ENCODE measurements at places on chromosomes 6 and 20.

DNA sequence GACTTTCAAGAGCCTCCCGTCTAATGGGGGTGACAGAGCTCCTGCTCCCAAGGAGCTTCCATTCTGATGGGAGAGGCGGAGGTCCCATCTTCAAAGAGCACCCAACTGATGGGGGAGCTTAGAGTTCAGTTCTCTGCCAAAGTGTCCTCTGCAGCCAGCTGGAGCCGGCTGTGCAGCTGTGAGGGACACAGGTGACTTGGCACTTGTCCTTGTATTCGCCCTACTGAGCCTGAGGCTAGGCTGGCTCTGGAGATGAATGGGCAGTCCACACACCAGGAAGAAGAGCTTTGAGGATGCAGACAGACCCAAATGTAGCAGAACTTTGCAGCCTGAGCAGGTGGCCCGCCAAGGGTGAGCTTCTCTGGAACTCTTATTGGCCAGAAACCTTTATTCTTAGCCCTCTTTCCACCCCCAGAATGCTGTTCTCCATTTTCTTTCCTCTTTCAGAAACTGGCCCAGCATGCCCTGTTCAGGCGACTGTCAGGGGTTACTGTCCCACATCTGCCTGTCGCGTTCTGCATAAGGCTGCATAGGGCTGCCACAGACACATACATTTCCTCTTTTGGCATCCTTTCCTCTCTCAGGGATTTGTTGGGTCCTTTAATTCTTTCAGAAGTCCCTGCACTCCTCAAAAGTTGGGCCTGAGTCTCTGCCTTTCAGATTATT is 108.7 kb upstream of the LRFN2 start:
- no peak for DNase-seq

DNA sequence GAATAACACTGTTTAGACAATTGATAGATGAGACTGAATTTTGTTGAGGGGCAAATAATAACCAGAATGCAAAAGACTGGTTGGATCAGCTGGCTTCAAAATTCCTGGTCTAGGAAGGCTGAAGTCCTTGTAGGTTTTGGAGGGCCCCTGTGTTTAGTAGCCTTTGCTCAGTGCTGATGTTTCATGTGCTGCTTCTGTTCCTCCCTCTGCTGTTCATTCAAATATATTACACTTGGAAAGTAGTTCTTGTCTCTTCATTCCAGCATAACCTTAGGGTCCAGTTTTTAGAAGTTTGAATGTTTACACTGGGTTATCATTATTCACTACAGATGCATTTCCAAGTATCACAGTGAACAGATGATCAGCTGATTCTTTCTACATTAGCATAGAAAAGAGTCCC is 72.5 kb downstream of the FLRT3 start:
- DNase-seq, result no peak

- DNase-seq, result peak; percentile 68
These were observed 19.2 kb downstream of the MRPS18A start for GRCh38 chr6:43668151-43669028.

DNA sequence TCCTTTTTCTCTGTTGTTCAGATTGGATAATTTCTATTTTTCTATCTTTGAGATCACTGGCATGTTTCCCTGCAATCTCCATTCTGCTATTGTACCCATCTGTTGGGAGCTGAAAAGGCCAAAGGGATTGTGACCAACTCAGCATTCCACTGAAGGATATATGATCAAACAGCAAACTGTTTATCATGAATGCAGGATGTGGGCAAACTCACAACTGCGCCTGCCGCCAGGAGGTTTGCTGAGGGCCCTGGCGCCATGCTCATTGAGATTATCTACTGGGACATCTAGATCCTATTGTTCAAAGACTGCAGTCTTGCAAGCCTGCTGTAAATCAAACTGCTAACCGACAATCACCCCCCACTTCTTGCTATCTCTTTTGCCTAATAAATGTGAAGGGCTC is 3.8 kb upstream of the FKBP1A start:
- no peak for DNase-seq

DNA sequence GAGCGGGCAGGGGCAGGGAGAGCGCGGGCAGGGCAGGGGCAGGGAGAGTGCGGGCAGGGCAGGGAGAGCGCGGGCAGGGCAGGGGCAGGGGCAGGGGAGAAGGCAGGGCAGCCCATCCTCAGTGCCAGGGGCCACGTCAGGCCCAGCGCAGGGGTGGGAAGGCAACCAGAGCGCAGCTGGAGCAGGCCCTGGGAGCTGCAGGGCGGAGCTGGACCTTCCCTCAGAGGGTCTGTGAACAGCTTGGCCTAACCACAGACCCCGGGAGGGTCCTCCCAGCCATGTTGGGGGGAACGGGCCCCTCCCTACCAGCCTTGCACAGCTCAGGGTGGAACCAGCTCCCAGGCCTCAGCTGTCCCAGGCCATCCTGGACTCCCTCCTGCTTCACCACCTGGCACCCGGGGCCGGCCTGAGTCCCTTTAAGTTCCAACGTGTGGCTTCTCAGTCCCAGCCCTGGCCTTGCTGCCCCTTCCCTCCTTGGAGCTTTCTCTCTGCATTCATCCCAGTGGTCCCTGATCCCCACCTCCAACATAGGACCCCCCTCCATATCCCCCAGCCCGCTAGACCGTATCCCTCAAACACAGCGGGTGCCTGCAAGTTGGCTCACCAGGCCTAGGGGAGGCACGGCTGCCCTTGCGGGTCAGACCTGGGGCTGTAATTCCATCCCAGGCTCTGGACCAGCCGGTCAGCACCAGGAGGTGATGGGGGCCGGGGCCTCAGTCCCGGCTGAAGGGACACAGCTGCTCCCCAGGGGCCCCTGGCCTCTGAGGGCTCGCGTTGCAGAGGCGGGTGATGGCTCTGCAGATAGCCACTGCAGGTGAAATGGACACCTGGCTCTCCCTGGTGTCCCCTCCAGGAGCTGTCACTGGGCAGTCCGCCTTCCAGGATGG is 5.6 kb upstream of the ZBTB46 start:
- DNase-seq, result no peak

DNA sequence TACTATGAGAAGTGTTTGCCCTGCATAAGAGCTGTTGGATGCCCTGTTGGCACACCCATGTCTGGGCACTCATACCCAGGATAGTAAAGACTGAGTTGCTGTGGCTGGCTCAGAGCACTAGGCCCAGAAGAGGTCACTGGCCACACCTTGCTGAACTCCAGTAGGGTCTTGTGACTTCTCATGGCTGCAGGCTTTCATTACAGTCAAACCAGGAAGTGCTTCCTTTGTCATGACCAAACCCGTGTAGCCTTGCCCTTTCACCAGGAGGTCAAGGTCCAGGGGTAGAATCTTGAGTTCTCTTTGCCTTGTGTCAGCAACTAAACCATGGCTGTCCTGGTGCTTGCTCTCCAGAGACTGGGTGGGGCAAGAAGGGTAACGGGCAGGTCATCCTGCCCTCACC is 49.5 kb downstream of the CD164 start:
- DNase-seq, result no peak

- DNase-seq, result no peak
These were observed 14.0 kb upstream of the GMPR start for GRCh38 chr6:16224409-16224808.

DNA sequence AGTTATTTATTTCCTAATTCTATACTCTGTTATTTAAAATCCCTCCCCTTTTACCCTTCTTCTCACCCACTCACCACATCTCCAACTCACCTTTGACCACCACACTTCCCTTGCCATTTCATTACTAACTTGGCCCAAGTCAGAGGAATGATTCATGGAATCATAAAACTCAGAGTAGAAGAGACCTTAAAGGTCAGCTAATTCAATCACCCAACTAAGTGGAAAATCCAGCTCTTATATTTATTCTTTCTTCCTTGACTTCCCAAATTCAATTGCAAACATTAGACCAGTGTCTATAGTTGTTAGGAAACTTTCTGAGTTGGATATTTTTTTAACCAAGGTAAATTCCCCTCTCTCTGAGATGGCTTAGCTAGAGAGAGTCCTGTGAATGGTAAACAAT is 26.5 kb upstream of the HEY2 start:
- no peak for DNase-seq

- DNase-seq, result no peak
These were observed 143.2 kb downstream of the PREX1 start for GRCh38 chr20:48684501-48685041.

GRCh38 chr6:52663120-52663935 is 7.6 kb upstream of the TMEM14A start:
- DNase-seq, result peak; percentile 70

GRCh38 chr6:37095997-37096396 is 74.0 kb upstream of the PIM1 start:
- DNase-seq, result no peak

DNA sequence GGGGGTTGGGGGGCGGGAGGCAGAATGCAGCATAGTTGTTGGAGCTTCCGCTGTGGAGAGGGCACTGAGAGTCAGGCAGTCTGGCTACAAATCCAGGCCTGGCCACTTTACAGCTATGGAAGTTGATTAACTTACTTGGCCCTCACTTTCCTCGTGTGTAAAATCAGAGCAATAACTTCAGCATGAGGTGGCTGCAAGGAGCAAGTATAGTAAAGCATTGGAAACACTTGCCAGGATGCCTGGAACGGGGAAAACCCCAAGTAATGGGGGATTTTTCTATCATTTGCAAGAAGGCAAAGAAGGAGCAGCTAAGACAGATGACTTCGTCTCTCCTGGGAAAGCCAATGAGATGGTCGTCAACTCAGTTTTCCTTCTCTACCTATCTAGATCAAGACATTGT is 35.8 kb downstream of the AGPAT4 start:
- no peak for DNase-seq
